ENCODE measurements at places on chromosomes 11 and 22.

- no peak for DNase-seq
Observed at GRCh38 chr11:112345706-112346105, 85.0 kb upstream of the PLET1 start.

DNA sequence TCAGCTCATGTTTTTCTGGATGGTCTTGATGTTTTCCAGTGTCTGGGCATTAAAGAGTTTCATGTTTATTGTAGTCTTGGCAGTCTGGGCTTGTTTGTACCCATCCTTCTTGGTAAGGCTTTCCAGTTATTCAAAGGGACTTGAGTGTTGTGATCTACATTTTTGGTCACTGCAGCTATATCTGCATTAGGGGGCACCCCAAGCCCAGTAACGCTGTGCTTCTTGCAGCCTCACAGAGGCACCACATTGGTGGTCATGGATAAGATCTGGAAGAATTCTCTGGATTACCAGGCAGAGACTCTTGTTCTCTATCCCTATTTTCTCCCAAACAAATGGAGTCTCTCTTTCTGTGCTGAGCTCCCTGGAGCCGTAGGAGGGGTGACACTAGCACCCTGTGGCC lies 451.5 kb upstream of the FAT3 start:
- DNase-seq: no peak

- DNase-seq: no peak
Observed at GRCh38 chr11:128331317-128331716, 256.0 kb downstream of the ETS1 start.

- DNase-seq: no peak
Observed at GRCh38 chr11:17992916-17993315, 19.9 kb downstream of the SERGEF start.

DNA sequence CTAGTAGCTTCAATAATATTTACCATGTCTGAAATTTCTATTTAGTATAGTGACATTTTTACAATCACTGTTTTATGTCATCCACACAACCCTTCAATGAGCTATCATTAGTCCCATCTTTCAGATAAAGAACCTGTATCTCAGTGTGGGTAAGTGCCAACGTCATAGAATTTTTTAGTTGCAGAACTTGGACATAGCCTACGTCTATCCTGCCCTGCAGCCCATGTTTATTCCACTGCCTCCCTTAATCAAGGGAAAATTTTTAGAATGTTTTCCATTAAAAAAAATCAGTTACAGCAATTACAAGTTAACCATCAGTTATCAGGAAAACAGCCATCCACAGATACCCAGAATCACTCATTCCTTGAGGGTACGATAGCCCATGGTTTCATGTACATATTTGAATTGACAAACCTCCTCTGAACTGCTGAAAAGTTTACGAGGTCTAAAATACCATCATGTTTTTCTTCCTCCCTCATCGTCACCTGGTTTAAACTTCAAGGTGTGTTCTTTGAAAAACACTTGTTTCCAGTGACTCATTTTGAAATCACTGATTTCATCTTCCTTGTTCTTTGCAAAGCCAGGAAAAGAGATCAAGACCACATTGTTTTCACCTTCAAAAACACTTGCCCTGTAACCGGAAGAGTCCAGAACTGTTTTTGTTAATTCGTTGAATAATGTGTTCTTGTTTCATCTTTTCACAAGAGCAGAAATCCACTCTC lies 100.9 kb downstream of the FAM76B start:
- DNase-seq: no peak

DNA sequence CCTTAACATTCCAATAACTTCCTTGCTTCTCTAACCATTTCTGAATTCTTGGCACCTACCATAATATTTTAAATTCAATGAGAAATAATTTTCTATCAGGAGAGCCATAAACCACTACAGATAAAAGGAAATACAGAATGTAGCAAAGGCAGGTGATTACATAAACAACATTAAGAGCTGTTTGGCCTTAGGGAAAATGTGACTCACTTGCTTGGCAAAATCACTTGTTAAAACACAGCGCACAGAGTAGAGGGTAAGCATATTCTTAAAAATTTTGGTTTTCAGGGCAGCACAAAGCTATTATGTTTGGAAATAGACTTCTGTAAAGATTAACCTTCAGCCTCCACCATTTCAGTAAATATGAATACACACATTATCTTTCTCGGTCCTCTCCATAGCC lies 26.4 kb downstream of the IZUMO1R start:
- no peak for DNase-seq

DNA sequence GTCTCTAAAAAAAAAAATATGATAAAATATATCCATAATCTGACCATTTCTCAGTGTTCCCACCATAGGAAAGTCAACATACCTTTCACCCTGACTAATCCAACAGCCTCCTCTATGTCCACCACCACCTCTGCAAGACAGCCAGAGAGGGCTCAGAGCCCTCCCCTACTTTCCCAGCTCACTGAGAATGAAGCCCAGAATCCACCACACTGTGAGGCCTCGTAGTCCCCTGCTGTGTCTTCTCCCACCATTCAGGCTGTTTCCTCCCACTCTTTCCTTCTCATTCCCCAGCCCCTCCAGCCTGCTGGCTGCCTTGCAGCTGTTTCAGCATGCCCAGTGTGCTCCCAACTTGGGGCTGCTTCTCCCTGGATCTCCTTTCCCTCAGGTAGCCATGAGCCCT lies 27.0 kb downstream of the SGSM3 start:
- no peak for DNase-seq

DNA sequence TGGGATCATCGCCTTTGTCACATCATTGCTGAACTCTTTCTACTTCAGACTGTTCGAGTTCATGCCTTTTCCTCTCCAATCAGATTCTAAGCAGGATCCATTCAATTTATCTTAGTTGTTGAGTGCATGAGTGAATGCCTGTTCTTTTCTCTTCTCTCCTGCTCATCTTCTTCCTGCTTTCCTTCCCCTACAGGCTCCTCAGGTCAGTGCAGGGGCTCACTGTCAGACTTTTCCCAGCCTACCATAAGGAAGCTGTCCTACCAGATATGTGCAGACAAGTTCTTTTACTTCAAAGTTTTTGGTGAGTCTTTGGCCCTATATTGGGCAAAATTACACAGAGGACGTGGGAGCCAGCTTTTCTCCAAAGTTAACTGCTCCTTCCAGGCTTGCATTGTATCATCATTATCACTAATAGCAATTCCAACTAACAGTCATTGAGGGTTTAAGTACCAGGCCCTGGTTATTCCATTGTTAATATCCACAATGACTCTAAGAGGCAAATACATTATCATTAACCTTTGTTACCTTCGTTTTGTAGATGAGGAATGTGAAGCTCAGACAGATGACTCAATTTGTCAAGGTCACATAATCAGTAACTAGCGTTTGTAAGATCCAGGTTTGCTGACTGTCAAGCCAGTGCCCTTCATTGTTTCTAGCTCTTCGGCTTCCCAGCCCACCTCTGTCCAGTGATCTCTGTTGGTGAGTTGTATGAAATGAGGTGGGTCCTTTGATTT lies 30.4 kb downstream of the OR6Q1 start:
- no peak for DNase-seq

DNA sequence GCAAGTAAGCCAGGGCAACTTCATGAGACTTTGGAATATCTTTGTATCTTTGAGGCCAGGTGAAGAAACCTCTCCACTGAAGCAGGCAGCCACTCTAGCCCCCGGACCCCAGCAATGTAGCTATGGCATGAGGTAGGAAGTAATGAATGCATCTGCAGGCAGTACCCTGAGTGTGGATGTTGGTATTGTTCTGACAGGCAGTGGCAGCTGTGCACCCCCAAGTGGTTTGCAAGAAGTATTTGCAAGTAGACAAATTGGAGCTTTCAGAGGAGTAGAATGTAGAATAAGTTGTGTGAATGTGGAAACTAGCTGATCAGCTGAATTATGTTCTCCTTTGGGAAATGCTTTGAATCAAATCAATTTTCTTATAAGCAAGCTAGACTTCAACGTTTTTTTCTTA lies 194.4 kb upstream of the PGR start:
- DNase-seq: no peak

- no peak for DNase-seq
Observed at GRCh38 chr11:3341298-3341697, 37.6 kb downstream of the ZNF195 start.

DNA sequence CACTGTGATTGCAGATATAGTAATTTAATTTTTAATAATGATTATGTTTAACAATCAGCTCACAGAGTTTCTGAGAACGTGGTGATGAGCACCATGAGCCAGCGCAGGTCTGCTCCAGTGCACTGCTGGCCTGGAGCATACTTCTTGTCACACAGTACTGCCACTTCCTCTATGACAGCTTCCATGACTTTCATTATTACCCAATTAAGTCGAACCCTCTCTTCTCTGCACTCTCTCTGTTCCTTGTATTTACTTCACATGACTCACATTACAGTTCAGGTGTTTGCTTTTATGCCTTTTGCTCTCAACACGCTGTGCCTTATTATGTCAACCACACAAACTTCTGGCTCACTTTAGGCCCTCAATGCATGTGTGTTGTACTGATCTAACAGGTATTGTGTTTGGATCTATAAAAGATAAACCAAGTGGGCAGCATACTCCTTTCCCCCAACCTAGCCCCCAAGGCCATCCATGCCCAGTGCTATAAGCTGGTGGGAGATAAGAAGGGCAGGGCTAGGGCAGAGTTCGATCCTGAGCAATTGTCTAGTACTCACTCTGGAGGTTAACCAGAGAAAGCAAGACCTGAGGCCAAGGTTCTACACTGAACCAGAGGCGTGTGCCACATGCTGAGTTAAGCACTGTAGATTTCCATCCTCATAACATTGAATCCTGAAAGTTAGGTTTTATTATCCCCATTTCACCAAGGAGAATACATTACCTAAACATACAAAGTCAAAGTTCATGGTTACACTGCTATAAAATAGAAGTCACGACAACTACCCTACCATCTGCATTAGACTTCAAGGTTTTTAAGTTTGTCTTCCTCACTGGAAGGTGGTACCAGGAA lies 356.5 kb downstream of the INSC start:
- no peak for DNase-seq

- DNase-seq: no peak
Observed at GRCh38 chr11:118521892-118522311, 5.4 kb upstream of the TTC36 start.

- DNase-seq: no peak
Observed at GRCh38 chr11:30733748-30734147, 147.6 kb upstream of the MPPED2 start.

DNA sequence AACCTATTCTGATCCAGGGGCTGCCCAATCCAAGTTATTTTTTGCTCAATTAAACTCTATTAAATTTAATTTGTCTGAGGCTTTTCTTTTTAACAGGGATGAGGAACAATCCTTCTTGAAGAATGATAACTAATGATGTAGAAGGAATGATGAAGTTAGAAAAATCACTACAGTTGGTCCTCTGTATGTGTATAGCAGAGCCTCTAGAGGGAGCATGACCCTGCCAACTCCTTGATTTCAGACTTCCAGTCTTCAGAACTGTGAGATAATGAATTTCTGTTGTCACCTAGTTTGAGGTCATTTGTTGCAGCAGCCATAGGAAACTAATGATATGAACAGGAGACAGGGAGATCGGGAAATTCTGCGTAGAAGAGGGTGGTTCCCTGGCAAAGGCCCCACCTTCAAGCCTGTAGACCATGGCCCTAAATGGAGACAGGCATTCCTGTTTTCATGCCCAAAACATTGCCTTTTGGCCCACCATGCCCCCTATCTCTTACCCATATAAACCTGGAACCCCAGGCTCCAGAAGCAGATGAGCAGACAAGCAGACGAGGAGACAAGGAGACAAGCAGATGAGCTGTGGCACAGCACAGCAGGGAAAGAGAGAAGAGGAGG lies 7.7 kb upstream of the QSER1 start:
- no peak for DNase-seq

DNA sequence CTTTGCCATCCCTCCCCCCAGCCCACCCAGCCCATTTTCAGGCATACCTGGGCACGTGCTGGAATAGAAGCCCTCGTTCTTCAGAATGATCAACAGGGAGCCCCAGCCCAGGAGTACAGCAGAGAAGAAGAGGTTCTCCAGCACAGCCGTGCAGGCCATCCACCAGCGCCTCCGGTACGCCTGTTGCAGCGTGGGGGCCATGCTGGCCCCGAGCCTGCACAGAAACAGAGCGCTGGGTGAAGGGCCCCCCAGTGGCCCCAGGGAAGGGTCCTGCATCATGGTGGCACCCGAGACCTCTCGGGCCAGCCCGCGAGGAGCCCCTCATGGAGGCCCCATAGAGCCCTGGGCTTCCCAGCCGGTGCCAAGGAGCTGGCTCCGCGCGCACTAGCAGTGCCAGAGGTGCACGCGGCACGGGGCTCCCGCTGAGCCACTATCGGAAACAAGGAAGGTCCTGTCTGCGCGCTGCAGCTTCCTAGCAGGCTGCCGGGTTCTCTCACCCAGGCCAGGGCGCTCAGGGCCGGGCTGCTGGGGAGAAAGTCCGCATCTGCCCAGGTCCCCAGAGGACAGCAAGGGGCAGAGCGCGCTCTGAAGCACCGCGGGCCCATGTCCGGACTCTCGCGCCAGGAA lies 1.5 kb downstream of the SLC43A1 start:
- DNase-seq: no peak

DNA sequence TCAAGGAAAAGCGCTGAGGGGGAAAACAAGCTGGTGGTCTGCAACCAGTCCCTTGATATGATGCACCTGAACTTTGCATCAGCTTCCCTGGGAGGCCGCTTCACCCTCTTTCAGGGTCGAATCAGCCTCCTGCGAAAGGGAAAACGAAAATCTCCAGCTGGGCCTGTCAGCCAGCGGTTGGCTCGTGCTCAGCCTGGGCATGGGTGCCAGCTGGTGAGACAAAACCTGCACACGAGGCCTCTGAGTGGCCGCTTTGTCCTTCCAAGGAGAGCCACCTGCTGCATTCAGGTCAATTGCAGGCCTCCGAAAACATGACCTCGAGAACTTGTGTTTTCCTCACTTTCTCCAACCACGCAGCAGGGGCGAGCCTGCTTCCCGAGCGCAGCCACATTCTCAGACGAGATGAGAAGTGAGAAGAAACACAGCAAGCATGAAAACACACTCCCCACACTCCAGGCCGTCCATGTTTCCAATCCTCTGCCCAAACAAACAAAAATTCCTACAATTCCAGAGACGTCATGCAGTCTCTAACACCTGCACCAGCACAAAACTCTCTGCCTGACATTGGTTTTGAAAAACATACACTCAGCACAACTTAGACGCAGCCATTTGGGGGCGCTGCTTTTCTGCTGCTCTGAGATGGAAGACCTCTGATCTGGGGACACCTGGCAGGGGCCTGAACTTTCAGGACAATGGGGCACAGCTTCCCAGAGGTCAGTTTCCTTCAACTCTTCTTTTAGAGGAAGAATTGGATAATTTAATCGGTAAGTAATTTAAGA lies 77.1 kb downstream of the DHCR7 start:
- DNase-seq: no peak

GRCh38 chr11:131944736-131945135 lies 574.3 kb downstream of the NTM start:
- no peak for DNase-seq

- no peak for DNase-seq
Observed at GRCh38 chr11:82810738-82811137, 77.1 kb upstream of the FAM181B start.

- peak; percentile 69 for DNase-seq
Observed at GRCh38 chr11:27557226-27557625, 50.7 kb upstream of the LIN7C start.
